Stomach (tissue), 19 donors: ENCODE measurements at places on chromosomes 2 and 18. TPM values are rescaled to one million over a fixed set of nuclear protein-coding genes. Genes with fewer than 3 reads are reported as not detected.

Gene CABYR
- total RNA-seq: 9.4 TPM

DNA sequence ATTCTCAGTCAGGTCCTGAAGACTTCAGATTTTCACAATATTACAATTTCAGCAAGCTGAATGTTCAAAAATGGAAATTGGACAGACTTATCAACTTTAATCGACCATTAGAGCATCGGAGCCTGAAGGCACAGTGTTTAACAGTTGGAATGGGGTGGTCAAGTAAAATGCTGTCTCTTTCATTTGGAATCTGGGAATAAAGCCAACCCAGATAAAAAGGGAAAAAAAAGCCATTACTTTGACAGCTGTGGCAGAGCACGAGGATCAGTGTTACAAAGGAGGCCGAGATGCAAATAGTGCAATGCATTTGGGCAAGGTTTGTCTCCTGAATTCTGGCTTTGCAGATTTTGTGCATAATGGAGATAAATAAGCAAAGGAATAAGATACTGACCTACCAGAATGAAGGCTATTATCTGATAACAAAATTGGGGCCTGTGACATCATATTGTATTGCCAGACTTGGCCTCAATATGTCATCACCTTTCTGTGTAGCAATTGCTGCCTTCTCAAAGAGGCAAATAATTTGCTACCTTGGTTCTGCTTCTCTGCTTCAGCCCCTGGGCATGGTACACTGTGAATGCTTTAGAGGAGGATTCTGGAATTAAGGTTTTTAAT is 277.5 kb upstream of the KLHL29 start:
- no peaks in the 10 kb centered on the region for H3K27me3 ChIP-seq
- peak; percentile 37 for DNase-seq
- H3K4me1 ChIP-seq: no peaks in the 10 kb centered on the region
- no peak overlapping the region for H3K27ac ChIP-seq

Gene GBX2
- total RNA-seq: not detected

GRCh38 chr18:68676913-68677312 is 38.0 kb downstream of the TMX3 start:
- no peaks in the 10 kb centered on the region for H3K36me3 ChIP-seq
- peaks cover 8% of the 10 kb centered on the region for H3K4me1 ChIP-seq

DNA sequence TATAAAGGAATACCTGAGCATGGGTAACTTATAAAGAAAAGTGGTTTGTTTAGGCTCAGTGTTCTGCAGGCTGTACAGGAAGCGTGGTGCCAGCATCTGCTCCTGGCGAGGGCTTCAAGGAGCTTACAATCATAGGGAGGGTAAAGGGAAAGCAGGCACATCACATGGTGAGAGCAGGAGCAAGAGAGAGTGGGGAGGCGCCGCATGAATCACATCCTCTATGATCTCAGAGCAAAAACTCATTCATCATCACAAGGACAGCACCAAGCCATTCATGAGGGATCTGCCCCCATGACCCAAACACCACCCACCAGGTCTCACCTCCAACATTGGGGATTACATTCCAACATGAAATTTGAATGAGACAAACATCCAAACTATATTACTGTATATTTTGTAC is 32.5 kb downstream of the R3HDM1 start:
- H3K4me1 ChIP-seq: no peaks in the 10 kb centered on the region
- no peaks in the 10 kb centered on the region for H3K27me3 ChIP-seq
- H3K4me3 ChIP-seq: no peak overlapping the region
- no peak overlapping the region for H3K27ac ChIP-seq
- H3K36me3 ChIP-seq: no peaks in the 10 kb centered on the region
- DNase-seq: no peak

Gene GALNT13
- total RNA-seq: 0.72 TPM

GRCh38 chr2:202548240-202548639 is 86.5 kb upstream of the FAM117B start:
- H3K4me1 ChIP-seq: peaks cover 28% of the 10 kb centered on the region
- peaks cover 26% of the 10 kb centered on the region for H3K36me3 ChIP-seq
- DNase-seq: no peak
- no peaks in the 10 kb centered on the region for H3K27me3 ChIP-seq

- no peak overlapping the region for H3K4me3 ChIP-seq
- no peak for DNase-seq
- no peaks in the 10 kb centered on the region for H3K27me3 ChIP-seq
- no peaks in the 10 kb centered on the region for H3K4me1 ChIP-seq
Observed at GRCh38 chr2:15892151-15892880, 48.0 kb upstream of the MYCN start.

Gene PDE1A
- 0.58 TPM for total RNA-seq

- DNase-seq: peak; percentile 21
- H3K27ac ChIP-seq: no peak overlapping the region
- no peaks in the 10 kb centered on the region for H3K27me3 ChIP-seq
- no peaks in the 10 kb centered on the region for H3K4me1 ChIP-seq
- no peaks in the 10 kb centered on the region for H3K36me3 ChIP-seq
Observed at GRCh38 chr2:200655918-200656580, 70.2 kb downstream of the AOX1 start.

DNA sequence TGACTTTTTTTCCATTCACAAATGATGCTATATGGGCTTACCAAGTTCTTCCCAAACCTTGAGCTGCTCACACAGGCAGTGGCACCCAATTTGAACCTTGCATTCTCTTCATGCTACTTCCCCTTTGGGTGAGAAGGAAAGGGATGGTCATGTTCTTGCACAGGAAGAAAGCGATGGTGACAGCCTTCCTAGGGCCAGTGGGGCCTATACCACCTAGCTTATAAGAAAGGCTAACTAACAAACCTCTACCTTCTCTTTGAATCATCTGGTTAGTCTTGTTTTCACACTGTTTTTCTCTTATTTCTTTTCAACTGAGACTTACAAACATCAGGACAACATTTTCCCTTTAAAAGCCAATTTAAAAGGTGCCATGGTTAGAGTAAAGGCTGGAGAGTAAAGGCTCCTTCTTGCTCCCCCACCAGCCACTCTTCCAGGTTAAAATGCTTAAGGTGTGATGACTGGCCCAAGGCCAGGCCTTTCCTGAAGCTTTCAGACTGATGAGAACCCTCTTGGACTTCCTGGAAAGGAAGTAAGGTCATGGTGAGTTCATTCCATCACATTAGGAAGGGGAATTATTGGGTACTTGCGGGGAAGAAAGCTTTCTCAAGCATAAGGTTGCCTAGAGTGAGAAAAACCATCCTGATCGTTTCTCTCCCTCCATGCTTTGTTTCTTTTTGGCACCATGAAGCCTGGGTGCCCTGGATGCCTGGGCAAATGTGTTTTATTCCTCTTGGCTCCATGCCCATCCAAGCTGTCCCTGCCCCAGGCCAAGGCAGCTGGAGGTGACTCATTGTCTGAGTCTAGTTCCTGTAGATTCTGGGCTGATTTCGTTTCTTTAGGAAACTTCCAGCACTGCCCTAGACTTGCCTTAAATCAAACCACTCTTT is 41.4 kb upstream of the ITGB6 start:
- no peaks in the 10 kb centered on the region for H3K27me3 ChIP-seq
- H3K27ac ChIP-seq: peak overlapping the region; percentile 39
- H3K36me3 ChIP-seq: no peaks in the 10 kb centered on the region
- peaks cover 11% of the 10 kb centered on the region for H3K4me1 ChIP-seq

Gene NUP35
- total RNA-seq: 24.6 TPM

Gene GPR35
- 68.9 TPM for total RNA-seq

GRCh38 chr18:57435846-57436190 is 644 bp downstream of the ONECUT2 start:
- peaks cover 99% of the 10 kb centered on the region for H3K27me3 ChIP-seq
- DNase-seq: no peak
- H3K27ac ChIP-seq: no peak overlapping the region
- H3K4me3 ChIP-seq: peak overlapping the region; percentile 41

DNA sequence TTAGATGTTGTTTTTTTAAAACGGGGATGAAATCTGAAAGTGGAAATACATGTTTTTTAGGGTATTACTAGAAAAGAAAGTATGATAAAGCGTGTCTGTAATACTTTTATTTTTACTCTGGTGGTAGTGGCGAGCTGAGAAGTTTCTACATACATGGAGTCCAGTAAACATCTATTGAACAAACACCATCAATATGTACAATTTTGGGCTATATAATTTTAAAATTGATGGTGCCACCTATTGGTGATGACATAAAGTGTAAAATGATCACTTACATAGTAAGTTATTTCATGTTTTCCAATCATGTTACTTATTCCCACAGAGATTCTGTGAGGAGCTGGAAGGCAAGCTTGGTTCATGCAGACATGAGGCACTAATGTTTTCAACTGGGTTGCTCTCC is 31.5 kb upstream of the NFE2L2 start:
- no peak for DNase-seq
- no peaks in the 10 kb centered on the region for H3K36me3 ChIP-seq
- H3K27ac ChIP-seq: peak overlapping the region; percentile 60
- no peaks in the 10 kb centered on the region for H3K27me3 ChIP-seq
- H3K4me3 ChIP-seq: no peak overlapping the region

GRCh38 chr2:25618676-25619075 is 54.7 kb downstream of the DTNB start:
- no peaks in the 10 kb centered on the region for H3K36me3 ChIP-seq
- peak overlapping the region; percentile 66 for H3K27ac ChIP-seq
- no peaks in the 10 kb centered on the region for H3K27me3 ChIP-seq
- H3K4me1 ChIP-seq: peaks cover 32% of the 10 kb centered on the region

Gene IRS1
- 23.7 TPM for total RNA-seq

Gene C2orf76
- total RNA-seq: 15.2 TPM

DNA sequence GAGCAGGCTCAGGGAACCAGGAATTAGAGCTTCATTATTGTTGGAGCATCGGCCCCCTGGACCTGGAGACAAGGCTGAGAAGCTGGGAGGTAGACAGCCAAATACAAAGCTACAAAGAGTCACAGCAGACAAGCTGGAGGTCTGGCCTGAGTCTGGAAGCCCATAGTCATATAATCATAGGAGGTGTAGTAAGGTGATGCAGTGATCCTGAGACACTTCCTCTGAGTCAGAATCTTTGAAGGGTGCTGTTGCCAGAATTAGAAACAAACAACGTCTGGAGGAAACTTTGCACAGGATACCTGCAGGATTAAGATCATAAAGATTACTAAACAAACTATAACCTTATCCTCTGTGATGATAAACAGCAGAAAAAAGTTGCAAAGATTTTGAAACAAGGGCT is 213.8 kb downstream of the DSC3 start:
- no peak overlapping the region for H3K4me3 ChIP-seq
- no peaks in the 10 kb centered on the region for H3K4me1 ChIP-seq
- no peak overlapping the region for H3K27ac ChIP-seq
- no peaks in the 10 kb centered on the region for H3K36me3 ChIP-seq

GRCh38 chr2:39455826-39456225 is 18.7 kb upstream of the MAP4K3 start:
- H3K27me3 ChIP-seq: no peaks in the 10 kb centered on the region
- no peaks in the 10 kb centered on the region for H3K4me1 ChIP-seq
- H3K36me3 ChIP-seq: peaks cover 24% of the 10 kb centered on the region
- DNase-seq: no peak
- no peak overlapping the region for H3K4me3 ChIP-seq
